Activated CD4-positive, alpha-beta T cell treated with anti-CD3 and anti-CD28 coated beads, Interleukin-2, amount 50 U/mL, for 1 hour (primary cell): ENCODE measurements at places on chromosomes 1 and 21.

- DNase-seq, result no peak
Observed at GRCh38 chr1:203307641-203308126, 2.4 kb downstream of the BTG2 start.

GRCh38 chr1:43634721-43635120 is 15.2 kb upstream of the KDM4A start:
- no peak for DNase-seq

DNA sequence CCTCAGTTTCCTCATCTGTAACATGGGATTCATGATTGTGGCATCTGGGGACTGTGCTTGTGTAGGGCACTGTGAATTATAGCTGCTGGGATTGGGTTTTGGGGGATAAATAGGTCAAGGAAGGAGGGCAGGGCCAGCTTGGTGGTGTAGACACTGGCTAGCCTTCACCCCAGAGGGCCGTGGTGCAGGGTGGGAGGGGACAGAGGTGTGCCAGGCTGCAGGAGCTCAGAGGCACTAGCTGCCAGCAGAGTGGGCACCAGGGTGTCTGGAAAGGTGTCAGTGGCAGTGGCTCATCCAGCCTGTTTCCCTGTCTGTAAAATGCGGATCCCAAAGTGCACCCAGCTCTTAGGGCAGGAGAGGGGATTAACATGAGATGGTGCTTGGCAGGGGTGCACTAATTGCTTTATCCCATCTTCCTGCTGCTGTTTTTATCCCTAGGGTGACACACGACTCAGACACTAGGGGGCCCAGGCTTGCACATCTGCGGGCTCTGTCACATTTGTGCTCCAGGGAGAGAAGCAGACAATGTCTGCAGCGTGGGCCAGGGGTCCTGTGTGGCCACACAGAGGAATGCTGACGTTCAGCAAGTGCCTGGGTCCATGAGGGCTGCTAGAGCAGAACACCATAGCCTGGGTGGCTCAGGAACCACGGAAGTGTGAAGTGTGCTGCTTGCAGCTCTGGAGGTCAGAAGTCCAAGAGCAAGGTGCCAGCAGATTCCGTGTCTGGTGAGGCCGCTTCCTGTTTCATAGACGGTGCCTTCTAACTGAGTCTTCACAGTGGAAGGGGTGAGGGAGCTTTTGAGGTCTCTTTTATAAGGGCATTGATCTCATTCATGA is 19.3 kb downstream of the OBSCN start:
- no peak for DNase-seq

- no peak for DNase-seq
Observed at GRCh38 chr1:30068787-30069472, 654.5 kb downstream of the MATN1 start.

- no peak for DNase-seq
Observed at GRCh38 chr1:44847845-44848244, 4.8 kb upstream of the PTCH2 start.

- DNase-seq, result no peak
Observed at GRCh38 chr1:225044258-225044657, 114.8 kb downstream of the DNAH14 start.

GRCh38 chr1:78292361-78292760 is 198.4 kb upstream of the PTGFR start:
- no peak for DNase-seq

- DNase-seq, result no peak
Observed at GRCh38 chr1:164020391-164020790, 538.6 kb upstream of the PBX1 start.

GRCh38 chr1:19128968-19129514 is 81.0 kb downstream of the UBR4 start:
- no peak for DNase-seq

DNA sequence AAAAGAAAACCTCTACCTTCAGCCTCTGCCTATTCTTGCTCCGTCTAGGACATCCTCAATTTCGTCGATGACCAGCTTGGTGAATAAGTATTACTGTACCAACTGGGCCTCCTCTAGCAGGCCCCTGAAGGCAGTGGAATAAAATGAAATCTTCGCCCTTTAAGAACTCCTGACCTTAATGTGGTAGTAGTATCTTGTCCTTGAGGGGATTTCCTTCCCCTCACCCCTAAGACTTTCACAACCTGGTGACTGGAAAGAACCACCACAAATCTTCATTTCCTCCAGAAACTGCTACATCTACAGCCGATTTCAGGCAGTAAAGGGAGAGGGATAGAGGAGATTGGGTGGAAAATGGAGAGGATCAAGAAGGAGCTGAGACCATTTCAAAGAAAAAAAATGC is 1.6 kb upstream of the HAX1 start:
- no peak for DNase-seq

DNA sequence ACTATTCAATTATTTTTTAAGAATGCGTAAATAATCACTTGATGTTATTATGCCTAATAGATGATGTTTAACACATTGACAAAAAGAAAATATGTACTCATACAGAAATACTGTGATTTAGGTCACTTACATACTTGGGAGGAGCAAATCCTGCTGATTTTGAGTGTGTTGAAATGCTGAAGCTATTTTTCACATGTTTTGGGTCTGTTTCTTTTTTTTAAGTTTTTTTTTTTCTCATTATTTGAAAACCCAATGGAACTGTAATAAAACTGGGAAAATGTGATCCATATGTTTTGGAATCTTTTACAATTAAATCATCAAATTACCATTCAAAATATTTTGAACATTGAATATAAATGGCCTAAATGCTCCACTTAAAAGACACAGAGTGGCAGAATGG is 366.2 kb upstream of the ADAMTS5 start:
- DNase-seq, result no peak

- no peak for DNase-seq
Observed at GRCh38 chr1:65108025-65108642, 39.9 kb upstream of the AK4 start.

DNA sequence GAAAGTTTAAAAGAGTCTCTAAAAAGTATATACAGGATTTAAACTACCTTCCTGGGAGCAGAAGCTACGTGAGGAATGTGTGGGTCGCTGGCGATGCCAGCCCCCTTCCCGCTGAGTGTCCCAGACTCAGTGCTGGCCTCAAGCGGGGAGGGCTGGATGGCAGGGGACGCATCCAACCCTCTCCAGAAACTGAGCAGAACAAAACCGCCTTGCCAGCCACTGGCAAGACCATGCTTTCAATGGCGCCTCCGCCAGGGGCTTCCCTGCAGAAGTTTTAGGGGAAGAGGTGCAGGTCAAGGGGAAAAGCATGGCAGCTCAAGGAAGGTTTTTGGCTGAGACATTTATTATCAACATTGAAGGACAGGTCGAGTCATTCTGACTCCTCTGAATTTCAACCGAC is 26.1 kb downstream of the NADK start:
- no peak for DNase-seq

DNA sequence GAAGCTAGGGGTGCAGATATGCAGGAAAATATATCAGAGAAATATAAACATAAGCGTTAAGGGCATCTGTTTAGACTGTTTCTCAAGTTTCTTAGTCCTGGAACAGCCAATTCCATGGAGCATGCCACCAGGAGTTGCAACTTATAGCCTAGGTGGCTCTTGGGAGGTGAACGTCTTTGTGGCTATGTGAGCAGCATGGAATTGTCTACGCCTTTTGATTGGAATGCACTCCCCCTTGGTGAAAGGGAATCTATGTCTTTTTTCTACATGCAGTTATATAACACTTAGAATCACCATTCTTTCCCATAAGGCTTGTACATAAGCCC is 12.4 kb downstream of the RCSD1 start:
- no peak for DNase-seq

- DNase-seq, result peak; percentile 14
Observed at GRCh38 chr1:225653463-225654276, 747 bp upstream of the ENAH start.

GRCh38 chr1:228240411-228241240 is 32.8 kb downstream of the OBSCN start:
- DNase-seq, result no peak

- DNase-seq, result no peak
Observed at GRCh38 chr1:78843111-78843510, 163.4 kb downstream of the ADGRL4 start.

- DNase-seq, result no peak
Observed at GRCh38 chr1:167746013-167746672, 24.4 kb downstream of the MPZL1 start.

- no peak for DNase-seq
Observed at GRCh38 chr21:45803618-45804340, 160.3 kb downstream of the PCBP3 start.

DNA sequence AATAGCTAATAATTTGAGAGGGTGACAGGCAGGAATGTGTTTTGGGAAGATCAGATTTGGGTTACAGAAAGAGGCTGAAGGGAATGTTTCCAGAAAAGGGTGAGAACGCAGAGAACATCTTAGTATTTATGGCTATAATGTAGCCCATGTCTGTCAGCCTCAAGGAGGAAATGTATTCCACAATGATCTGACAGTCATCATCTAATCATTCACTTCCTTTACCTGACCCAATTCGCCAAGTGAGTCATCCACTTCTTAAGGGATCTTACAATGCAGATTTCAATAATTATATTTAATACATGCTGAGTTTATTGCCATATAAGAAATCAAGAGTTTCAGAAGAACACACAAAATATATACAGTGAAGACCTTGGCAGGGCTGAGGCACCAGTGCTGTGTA is 10.8 kb downstream of the TRIM45 start:
- DNase-seq, result no peak

DNA sequence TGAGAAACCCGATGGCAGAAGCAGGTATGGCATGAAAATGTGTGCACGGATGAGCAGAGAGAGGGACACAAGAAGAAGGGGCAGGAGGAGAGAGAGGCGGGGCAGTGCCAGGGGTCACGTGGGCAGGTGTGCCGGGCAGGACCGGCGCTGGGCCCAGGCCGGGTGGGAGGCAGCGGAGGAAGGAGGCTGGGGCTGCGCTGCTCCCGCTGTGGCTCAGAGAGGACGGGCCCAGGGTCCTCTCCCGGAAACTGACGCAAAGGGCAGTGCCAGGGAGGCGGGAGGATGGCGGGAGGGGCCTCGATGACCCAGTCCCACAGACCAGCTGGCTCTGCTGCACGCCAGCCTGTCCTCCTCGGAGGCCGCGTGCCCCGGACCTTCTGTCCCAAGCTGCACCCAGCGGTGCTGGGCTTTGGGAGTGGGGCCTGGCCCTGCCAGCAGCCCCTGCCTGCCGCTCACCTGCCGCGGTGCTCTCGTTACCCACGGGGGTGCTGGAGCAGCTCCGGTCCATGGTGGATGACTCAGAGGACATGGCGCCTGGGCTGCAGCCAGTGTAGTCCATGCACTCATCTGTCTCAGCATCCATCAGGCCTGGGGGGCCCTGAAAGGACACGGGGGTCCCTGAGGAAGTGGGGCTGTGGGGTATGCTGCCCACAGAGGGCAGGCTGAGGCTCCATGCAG is 153.9 kb downstream of the CASZ1 start:
- no peak for DNase-seq

- no peak for DNase-seq
Observed at GRCh38 chr1:46653405-46653958, 14.7 kb downstream of the ATPAF1 start.

- no peak for DNase-seq
Observed at GRCh38 chr1:64223329-64224151, 20.1 kb downstream of the UBE2U start.

GRCh38 chr1:119448127-119448511 is 33.2 kb downstream of the HSD3B2 start:
- DNase-seq, result no peak
